Effector CD8-positive, alpha-beta T cell (primary cell): ENCODE measurements at places on chromosomes 6 and 20.

- DNase-seq = no peak
Observed at GRCh38 chr20:63587776-63588591, 13.9 kb upstream of the HELZ2 start.

DNA sequence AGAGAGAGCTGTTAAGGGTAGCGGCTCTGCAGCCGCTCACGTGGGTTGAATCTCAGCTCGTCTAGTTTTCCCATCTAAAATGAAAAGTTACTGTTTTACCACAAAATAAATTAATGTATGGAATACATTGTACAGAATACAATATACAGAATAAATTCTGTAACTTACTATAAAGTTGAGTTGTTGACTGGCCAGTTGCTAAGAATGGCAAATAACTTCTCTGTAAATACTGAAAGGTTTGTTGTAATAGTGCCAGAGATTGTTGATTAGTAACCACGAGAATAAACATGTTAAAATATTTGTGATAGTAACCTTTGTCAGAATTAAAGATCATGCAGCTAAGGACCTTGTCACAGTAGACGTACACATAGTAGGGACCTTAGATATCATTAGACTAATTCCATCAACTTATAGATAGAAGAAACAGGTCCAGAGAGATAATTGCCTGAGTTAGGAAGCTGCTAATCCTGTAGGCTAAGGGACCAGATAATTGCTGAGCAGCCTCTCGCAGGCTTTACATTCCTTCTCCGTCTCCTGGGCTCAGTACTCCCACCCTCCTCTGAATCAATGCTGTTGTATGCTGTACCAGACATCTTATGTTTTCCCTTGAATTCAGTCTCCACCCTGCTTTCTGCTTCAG, 544 bp upstream of the NRM start:
- no peak for DNase-seq

DNA sequence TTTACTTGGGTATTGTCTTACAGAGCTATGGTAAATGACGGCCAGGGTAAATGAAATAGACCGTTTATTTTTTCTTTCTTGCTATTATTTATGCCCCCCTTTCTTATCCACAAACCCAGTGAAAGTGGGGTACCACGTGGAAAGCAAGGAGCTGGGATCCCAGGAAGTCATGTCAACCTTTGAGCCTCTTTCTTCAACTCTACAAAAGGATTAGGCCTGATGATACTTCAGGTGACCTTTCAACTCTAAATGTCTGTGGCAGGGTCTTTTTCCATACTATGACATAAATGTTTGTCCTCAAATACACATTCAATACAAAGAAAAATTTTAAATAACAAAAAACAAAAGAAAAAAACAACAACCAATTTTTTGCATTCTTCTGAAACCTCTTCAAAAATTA, 291.4 kb downstream of the ADGB start:
- no peak for DNase-seq

DNA sequence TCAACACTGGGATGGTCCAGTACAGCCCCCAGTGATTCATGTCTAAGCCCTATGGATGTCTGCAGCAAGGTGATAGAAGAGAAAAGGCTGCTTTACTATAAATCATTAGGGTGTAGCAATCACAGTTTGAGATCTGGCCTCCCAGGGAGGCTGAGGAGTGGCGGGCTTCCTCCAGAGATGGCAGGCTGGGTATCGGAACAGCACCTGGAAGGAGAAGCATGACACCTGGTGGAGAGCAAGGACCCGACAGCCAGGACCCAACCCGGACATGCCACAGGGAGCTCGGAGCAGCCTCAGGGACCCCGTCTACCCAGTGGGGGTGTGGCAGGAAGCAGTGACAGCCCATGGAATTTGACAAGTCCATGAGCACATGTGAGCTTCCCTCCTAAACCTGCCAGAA, 114.8 kb upstream of the CD93 start:
- DNase-seq = no peak

GRCh38 chr6:163324688-163325389, 89.7 kb upstream of the QKI start:
- no peak for DNase-seq

DNA sequence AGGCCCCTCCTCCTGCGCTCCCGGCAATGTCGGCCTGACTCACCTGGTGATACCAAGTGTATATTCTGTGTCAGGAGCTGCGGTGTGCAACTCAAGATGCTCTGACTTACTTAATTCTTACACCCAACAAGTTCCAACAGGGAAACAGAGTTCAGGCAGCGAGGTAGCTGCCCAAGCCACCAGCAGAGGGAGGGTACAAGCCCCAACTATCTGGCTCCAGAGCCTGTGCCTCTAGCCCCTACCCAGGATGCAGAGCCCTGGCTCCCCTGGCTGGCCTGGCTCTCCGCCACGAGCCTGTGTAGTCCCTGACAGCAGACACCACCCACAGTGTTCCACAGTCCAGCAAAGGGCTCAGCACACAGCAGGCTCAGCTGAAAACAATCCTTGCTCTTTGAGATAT, 34.9 kb downstream of the C20orf203 start:
- no peak for DNase-seq

GRCh38 chr6:130872250-130873095, 45.3 kb downstream of the SMLR1 start:
- DNase-seq = peak; percentile 60

DNA sequence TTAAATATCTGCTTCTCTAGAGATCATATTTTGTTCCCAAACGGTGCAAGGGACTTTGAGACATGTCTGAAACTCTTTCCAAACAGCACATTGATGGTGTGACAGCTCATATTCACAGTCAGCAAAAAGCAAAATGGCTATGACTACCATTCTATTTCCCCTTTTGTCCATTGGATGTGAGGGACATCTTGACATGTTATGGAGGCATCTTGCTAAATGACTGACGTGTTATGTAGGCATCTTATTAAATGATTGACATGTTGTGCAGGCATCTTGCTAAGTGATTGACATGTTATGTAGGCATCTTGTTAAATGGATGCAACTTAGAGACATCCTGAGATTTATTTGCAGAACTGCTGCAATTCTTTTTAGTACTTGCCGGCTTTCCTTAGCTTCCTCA, 255.8 kb downstream of the DLL1 start:
- DNase-seq = no peak

DNA sequence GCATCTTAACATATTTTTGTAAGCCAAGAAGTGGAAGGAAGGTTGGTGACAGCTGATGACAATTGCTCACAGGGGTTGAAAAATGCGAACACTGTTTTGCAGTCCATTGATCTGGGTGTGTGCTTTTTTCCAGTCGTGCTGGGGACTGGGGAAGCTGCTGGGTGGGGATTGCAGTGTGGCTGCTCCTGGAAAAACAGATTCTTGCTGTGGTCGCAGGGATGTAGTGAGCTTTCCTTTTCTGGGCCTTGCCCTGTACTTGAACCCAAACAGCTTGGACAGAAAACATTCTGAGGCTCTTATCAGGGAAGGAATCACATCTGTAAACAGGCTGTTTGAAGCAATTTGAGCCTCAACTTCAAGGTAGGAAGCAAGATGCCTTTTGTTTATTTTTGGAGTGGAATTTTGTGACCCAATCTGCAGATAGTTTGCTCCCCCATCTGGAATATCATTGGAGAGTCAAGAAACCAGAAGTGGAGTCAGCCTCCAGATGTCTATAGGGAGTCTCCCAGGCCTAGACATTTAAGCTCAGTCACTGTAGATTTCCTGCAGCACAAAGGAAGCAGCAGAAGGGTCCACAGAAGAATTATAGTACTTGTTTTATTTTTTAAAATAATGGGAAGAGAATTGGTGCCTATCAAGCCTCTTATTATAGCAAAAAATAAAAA, 279.2 kb upstream of the FERMT1 start:
- DNase-seq = no peak

GRCh38 chr6:37867756-37868446, 48.4 kb downstream of the ZFAND3 start:
- no peak for DNase-seq

- DNase-seq = peak; percentile 50
Observed at GRCh38 chr20:41340327-41341055, at the start of gene LPIN3. LPIN3 (plus strand) TSS chr20:41340821; CDS start chr20:41345804, 4,983 bp downstream.

- DNase-seq = no peak
Observed at GRCh38 chr6:169809386-169809785, 58.0 kb downstream of the ERMARD start.

DNA sequence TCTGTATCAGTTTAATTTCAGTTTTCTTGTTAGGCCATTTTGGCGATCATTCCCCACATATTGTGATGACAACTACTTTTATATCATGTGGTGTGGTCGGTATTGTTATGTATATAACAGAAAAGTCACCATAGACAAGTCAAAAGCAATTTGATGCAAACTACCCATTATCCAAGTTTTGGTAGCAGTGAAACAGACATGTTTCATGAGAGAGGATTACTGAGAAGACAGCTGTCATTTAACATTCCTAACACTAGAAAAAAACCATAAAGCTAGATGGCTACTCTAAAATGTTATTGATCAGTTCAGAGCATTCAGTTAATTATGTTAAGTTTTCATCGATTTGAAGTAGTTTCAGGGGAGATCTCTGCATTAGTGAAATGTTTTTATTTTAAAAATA, 462.1 kb upstream of the SOX4 start:
- no peak for DNase-seq

DNA sequence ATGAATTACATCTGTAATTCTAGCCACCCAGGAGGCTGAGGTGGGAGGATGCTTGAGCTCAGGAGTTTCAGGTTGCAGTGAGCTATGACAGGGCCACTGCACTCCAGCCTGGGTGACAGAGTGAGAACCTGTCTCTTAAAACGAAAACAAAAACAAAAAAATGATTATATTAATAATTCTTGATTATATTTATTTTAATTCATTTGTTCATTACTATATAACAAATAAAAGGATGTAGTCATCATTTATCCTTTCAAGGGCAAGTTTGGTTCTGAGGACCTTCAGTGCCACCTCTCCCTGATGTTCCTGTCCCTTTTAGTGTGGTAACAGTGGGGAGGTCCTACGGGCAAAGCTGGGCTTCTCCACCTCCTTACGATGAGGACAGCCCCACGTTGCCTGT, 167.1 kb upstream of the SCGN start:
- no peak for DNase-seq

DNA sequence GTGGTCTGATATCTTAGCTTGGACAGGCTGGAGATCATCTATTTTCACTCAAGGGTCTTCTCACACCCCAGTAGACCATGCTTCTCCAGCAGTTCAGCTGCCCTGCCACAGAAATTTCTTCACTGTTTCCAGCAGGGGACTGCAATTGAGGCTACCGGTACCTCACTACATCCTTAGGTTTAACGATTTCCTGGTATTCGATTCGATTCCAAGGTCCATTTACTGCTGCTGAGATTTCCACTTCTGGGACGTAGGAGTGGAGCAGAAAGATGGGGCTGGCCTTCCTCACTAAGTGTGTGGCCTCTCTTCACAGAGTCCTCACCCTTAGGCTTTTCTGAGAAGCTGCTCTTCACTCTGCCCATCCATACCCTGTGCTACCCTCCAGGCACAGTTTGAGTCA, 6.2 kb downstream of the VPS16 start:
- no peak for DNase-seq

DNA sequence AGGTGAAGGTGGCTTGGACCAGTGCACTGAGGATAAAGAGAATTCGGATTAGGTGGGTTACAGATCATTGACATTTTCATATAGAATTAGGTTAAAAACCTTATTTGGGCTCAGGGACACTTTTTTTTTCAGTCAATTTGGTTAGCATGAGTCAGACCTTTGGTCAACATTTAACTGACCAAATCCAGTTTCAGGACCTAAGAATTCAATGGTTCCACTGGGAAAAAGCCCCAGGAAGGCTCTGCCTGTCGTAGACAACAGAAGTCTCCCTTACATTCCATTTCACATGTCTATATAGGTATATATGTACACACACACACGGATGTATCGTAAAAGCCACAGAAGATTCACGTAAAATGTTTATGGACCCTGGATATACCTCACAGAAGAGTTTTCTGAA, 184.2 kb upstream of the RREB1 start:
- DNase-seq = no peak

- DNase-seq = peak; percentile 2
Observed at GRCh38 chr6:24283043-24283985, 74.5 kb downstream of the DCDC2 start.

DNA sequence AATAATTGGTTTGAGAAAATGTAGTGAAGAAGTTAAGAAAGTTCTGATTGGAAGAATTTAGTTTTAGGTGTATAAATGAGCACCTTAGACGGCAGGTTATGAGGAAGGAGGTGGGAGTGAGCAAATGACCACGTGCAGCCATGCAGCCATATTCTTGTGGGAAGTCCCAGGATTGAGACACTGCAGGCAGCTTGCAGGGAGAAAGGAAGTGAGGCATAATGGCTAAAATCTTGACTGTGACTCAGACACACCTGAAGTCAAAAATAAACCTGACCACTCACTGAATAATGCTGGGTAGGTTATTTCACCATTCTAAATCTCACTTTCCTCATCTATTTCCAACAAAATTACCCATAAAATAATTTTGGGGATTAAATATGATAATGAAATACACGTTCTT, 16.6 kb downstream of the DSE start:
- DNase-seq = no peak

DNA sequence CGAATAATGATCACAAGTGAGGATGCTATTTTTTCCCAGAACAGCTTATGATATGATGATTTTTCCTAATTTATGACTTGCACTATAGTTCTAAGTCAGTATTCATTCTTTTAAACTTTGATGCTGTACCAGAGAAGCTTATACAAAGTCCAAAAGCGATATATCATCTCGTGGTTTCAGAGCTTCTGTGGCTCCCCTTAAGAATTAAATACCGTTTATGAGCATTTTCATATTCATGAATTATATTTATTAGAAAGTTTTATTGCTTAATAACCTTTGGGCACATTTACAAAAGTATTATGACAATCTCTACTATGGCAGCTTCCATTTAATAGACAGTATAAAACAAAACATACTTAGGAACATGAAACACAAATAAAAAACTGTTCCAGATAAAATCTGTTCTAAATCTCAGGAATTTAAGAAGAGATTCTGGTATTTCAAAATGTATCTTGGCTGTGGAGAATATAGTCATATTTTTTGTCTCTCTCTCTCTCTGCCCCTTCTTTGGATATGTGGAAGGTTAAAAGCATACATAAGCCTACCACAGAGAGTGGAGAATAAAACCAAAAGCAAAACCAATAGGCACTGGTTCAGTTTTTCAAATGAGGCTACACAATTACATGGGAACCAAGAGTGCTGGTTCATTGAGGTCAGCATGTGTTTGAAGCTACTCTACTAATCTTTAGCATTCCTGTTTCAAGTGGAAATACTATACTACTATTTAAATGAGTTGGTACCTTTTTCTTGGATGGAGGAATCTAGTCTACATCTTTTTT, 884.5 kb upstream of the GJE1 start:
- DNase-seq = no peak

- no peak for DNase-seq
Observed at GRCh38 chr6:67219346-67219745, 1415.7 kb upstream of the ADGRB3 start.

GRCh38 chr6:24441599-24441904, 38.8 kb downstream of the MRS2 start:
- DNase-seq = no peak

GRCh38 chr6:44024574-44025219, 102.6 kb downstream of the MRPL14 start:
- DNase-seq = no peak

GRCh38 chr6:2733736-2734480, 16.8 kb downstream of the MYLK4 start:
- no peak for DNase-seq
